ENCODE measurements at places on chromosomes 1 and 21.

DNA sequence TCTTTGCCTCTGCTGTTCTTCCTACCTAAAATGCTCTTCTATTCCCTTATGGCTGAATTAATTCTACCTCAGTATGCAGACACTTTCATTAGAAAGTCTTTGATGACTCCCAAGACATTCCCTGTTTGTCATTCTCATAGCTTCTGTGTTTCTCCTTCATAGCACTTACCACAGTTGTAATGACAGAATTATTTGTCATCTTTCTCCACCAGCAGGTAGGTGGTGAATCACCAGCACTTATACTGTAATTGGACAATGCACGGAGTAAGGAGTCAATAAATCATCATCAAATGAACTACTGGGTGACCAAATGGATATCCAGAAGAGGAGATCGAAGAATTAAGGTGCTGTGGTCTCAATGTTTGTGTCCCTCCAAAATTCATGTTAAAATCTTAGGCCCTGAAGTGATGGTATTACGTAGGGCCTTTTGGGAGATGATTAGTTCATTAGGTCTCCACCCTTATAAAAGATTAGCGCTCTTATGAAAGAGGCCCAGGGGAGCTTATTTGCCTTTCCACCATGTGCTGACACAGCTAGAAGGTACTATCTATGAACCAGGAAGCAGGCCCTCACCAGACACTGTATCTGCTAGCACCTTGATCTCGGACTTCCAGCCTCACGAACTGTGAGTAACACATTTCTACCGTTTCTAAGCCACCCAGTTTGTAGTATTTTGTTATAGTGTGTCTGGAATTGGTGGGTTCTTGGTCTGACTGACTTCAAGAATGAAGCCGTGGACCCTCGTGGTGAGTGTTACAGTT is 2.4 kb upstream of the CCT8 start:
- peak; percentile 43 for DNase-seq

DNA sequence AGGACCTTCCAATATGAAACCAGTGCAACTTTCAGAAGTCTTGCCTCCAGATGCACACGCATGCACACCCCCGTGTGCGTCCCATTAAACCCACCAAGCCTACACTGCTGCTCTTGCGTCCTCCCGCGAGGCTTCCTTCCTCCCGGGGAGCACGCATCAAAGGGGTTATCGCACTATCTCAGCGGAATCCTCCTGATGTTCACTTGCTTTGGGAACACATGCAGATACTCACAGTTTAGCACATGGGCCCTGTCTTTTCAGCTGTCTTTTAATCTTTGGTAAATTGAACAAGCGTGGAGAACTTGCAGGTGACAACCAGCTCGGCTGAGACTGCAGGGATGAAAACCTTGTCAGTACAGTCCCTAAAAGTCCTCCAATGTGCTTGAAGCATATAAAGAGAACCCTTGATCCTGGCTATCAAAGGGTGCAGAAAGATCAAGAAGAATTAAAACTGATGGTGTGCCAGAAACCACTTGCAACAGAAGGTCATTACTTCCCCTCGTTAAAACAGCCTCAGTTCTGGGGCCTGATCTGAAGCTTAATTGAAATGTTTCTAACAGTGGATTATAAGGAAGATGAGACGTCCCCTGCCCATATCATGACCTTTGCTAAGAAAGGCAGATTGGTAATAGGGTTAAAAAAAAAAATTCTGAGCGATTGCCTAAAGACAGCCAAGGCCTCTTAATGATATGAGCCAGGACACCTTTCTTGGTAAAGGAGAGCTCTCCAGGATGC is 149.4 kb upstream of the LMO4 start:
- DNase-seq = peak; percentile 45

DNA sequence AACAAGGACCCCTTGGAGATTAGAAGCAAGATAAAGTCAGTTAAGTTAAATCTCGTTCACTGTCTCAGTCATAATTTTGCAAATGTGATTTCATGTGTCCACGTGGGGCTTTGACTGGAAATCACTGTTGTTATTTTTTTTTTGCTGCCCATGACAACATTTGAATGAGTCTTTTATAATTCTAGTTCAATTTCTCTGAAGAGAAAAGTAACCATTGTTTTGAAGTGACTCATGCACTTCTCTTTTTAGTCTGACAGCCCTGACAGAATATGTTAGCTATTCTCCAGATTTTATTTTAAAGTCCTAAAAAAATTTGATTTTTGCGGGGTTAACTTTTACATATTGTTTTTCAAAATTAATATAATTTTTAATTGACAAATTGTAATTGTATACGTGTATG is 30.7 kb upstream of the NLRP3 start:
- no peak for DNase-seq

- DNase-seq = no peak
Observed at GRCh38 chr1:237507005-237507404, 383.7 kb downstream of the ZP4 start.

GRCh38 chr1:198756470-198756869 is 117.6 kb downstream of the PTPRC start:
- peak; percentile 44 for DNase-seq

- DNase-seq = no peak
Observed at GRCh38 chr1:163107655-163108054, 38.5 kb downstream of the RGS4 start.
